ENCODE measurements at places on chromosomes 4 and X.

- DNase-seq: no peak
These were observed 75.8 kb downstream of the JAKMIP1 start for GRCh38 chr4:6124386-6125102.

- no peak for DNase-seq
These were observed 356.4 kb downstream of the KLHL4 start for GRCh38 chrX:87874043-87874442.

GRCh38 chr4:151887816-151888180 is 127.0 kb upstream of the GATB start:
- no peak for DNase-seq

DNA sequence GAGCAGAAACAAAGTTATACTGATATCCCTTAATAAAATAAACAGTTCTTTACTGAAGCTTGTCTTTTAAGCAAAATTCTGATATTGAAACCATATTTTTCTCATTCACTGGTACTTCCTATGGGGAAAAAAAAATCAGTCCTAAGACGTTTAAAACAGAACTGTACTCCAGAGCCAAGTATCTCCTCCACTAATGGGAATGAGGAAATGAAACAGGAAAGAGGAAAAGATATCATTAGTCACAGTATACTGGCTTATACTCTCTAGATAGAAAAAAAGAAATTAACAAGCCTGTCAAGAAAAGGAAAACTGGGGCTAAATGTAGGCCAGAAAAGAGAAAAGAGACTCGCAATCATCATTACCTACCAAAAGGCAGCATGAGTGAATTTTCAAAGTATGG is 252.7 kb downstream of the CENPC start:
- DNase-seq: no peak

GRCh38 chrX:31128855-31129254 is 57.0 kb upstream of the FTHL17 start:
- no peak for DNase-seq

DNA sequence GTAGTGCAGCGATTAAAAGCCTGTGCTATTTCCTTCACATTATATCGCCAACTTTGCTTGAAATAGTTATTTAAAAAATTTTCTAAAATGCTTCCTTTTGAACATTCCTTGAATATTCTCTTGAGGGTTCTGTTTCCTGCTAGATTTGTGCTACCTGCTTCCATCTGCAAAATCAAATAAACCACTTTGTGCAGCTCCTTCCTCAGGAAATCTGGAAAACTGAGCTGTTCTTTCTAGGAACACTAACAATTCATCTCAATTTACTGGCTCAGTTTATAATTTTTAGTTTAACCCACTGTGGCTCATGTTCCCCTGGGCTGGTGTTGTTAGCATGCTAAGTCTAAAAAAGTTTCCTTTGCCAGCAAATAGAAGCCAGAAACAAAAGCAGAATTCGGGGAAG is 88.1 kb upstream of the LCORL start:
- no peak for DNase-seq

GRCh38 chr4:112517911-112518310 is 1.9 kb upstream of the NEUROG2 start:
- no peak for DNase-seq

GRCh38 chrX:41067721-41068120 is 17.5 kb upstream of the USP9X start:
- DNase-seq: no peak

DNA sequence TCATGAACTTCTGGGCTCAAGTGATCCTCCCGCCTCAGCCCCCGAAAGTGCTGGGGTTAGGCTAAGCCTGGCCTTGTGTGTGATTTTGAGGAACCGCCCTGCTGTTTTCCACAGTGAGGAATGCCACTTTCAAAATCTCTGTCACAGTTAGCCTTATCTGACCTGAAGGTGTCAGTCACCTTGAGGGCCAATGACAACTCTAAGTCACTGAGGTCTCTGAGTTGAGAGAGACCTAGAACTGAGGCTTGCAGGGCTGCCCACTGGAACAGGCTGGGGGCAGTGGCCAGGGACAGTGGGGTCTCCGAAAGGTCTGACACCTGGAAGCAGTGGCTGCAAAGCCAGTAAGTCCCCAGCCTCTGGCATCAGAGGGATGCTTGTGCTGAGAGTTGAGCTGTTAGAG is 6.1 kb downstream of the TADA2B start:
- no peak for DNase-seq

GRCh38 chr4:90542216-90542615 is 415.0 kb downstream of the CCSER1 start:
- DNase-seq: no peak

DNA sequence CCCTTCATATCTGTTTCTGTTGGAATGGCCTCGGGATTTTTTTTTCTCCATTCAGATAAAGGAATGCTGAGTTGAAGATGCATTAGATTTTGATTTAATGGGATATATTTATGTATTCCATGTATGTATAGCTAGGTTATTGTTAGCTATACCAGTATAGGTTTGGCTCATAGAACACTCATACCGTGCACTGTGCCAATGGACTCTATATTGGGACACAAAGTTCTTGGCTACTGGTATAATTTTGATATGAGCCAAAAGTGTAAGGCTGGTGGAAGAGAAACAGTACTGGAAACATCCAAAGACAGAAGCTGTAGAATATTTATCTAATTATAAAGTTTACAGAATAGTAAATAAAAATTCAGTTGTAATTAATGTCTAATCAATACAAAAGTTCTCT is 1912.1 kb downstream of the STIM2 start:
- DNase-seq: no peak

GRCh38 chr4:56650262-56651055 is 30.6 kb downstream of the HOPX start:
- no peak for DNase-seq

- no peak for DNase-seq
These were observed 8.9 kb downstream of the PGAM4 start for GRCh38 chrX:77960567-77960966.

DNA sequence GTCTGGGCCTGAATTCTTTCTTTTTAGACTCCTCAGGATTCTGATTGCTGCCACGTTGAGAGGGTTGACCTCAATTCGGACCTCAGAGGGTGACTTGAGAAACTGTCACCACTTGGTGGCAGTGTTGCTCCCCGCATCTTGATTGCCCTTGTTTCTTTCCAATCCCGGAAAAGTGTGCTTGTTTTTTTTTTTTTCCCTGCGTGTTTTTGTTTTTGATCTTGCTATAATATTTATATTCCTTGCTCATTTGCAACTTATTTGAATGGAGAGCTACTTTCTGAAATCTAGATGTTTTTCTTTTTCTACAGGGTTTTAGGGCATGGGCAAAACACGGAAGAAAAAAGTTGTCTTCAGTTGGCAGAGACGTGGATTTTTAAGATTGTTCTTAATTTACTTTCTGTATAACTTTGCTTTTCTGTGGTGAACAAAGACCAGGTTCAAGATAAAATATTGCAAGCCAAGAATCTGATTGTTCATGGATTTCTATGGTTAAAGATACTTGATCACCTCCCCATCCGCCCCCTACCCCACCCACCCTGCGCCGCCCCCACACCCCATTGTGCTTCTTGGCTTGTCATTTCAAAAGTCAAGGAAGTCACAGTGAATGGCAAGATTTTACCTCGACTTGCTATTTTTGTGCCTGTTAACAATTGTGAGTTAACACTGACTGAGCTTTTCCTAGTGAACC is 102.0 kb downstream of the PTTG2 start:
- DNase-seq: peak; percentile 74

DNA sequence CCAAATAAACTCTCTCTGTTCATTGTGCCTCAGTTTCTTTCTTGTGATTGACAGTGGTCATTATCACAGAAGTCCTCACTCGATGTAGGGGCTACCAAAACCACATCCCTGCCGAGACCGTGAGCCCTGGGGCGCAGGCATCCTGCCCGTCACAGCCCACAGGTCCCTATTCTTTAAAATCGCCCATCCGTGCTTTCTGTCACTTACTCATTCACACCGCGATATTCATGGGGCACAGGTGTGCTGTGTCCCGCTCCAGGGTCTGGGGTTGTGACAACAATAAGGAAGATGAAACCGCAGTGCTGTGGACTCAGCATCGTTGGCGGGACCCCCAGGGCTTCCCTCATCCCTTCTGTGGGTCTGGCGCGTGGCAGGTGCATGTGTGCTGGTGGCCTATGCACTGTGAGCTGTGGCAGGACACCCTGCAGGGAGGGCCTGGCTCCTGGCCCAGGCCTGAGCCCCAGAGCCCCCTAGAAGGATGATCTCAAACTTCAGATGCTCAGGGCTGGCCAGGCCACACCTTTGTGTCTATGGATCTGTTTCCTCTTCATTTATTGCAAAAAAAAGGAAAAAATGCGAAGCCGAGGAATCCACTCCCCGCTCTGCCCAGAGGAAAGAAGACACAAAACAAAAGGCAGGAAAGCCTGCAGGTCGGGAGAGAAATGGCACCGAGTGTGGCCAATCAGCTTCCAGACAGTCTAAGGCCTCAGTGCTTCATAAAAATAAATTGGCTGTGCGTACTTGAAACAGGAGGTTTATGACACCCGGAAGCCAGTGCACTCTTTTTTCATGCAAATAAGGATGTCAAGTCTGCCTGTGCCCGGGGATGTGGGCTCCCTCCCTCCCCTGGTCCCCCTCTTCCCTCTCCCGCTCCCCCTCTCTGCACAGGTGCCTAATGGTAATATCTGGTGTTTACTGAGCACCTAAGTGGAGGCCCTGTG is 109.5 kb upstream of the ADRA2C start:
- DNase-seq: no peak

DNA sequence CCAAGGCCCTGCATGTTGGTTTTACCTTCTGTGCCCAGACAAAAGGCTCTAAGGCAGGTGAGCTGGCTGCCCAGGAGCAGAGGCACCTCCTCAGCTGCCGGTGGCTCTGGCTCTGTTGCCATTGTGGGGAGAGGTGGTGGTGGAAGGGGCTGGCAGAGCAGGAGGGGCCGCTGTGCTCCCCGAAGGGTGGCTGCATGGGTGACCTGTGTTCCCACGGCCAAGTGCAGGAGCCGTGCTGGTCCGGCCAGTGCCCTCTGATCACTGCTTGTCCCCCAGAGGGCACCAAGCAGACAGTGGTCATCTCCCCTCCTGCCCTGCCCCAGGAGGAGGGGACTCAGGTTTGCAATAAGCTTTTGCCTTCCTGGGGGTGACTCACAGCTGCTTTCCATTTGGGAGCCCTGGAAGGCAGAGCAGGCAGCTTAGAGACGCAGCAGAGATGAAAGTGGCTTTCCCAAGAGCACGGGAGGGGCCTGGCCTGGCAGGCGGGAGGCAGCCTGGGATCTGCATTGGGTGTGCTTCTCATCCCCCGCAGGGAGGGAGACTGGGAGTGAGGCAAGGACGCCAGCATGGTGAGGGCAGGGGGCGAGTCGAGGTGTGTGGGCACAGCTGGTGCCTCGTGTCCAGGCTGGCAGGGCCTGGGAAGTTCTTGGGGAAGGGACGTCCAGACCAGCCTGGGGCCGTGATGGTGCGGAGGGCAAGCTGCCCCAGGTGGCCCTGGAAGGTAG is 28.7 kb downstream of the DOK7 start:
- DNase-seq: no peak

GRCh38 chrX:38652934-38653442 is 91.6 kb downstream of the TSPAN7 start:
- DNase-seq: no peak

GRCh38 chrX:122565952-122566351 is 618.1 kb upstream of the GRIA3 start:
- DNase-seq: no peak

GRCh38 chrX:16577483-16578029 is 72.4 kb upstream of the S100G start:
- DNase-seq: no peak

GRCh38 chr4:175087145-175087544 is 169.0 kb downstream of the ADAM29 start:
- no peak for DNase-seq

DNA sequence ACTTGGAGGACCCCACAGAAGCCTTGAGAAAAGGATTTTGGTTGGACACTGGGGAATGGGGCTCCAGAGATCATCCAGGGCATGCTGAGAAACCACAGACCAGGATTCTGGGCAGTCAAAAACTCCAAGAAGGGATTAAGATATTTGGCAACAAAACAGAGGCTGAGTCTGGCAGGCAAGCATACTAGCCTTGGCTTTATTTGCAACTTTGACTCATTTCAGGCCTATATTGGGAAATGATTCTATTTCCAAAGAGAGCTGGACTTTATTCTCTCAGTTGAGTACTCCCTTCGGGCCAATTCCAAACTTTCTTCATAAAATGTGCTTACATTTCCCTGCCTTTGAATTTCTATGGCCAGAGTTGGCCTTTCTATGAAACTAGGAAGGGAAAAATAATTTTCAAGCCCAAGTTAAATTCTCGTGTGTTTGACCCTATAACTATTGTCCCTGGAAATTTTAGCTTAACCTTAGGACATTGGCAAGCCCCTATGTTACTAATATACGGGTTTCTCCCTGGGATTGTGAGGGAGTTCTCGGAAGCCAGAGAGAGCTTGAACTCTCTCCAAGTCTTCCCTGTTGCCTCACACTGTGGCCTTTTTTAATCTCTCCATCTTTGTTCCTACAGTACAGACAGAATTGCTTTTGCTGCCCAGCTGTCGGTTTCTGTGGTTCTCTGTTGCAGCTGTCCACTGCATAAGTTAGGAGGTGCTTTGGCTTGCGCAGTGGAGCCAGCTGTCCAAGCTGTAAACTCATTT is 112.6 kb upstream of the FAM9A start:
- no peak for DNase-seq

DNA sequence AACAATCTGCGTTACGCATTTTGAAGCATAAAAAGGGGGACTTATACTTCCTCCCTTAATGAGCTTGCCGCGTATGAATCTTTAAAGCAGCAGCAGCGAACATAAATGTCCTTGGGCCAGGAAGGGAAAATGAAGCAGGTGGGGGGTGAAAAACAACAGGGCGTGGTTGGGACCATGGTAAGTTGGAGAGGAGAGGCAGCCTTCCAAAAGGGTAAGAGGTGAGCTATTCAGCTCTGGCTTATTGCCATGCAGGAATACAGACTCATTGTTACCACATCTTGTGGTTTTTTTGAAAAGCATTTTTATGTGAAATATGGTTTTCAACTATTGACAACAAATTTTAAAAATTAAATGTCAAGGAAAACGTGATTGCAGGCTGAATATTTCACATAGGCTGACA is 710.7 kb upstream of the FAM241A start:
- no peak for DNase-seq

GRCh38 chr4:65170768-65171514 is 499.3 kb downstream of the EPHA5 start:
- DNase-seq: no peak

- DNase-seq: peak; percentile 74
These were observed 17.3 kb downstream of the TBC1D14 start for GRCh38 chr4:6926681-6927478.

DNA sequence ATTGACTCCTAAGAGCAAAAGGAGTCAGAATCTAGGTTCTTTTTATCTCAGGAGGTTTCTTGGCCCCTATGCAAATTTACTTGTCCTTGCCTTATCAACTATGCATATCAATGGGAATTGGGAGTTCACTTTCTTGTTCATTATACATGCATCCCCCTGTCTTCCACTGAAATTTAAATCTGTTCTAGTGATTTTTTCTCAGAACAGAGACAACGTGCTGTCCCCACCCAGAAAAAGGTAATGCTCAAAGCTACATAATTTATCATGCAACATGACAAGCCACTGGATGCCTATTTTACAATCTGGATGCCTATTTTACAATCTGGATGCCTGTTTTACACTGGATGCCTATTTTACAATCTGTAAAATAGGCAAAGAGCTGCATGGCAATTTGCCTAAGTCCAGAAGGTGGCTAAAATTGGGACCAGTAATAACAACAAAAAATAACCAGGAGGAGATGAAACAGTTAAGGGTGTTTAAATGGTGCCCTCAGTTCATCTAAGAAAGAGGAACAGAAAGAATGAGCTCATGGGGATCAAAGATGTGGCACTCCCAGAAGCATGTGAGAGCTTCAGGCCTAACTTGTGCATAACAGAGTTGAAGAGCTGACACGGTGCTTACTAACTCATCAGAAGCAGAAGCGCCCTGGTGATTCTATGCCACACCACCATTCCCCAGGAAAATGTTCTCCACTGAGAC is 537.8 kb upstream of the BOD1L1 start:
- no peak for DNase-seq

- DNase-seq: no peak
These were observed 27.0 kb downstream of the MBNL3 start for GRCh38 chrX:132461886-132462285.

All from activated CD4-positive, alpha-beta T cell treated with anti-CD3 and anti-CD28 coated beads, Interleukin-2, amount 10 ng/mL, durations not matched to agents 7 days and 5 days (primary cell).